ENCODE measurements at places on chromosomes 2 and 18.

- no peak for DNase-seq
Observed at GRCh38 chr2:64374686-64375085, 79.3 kb upstream of the LGALSL start.

DNA sequence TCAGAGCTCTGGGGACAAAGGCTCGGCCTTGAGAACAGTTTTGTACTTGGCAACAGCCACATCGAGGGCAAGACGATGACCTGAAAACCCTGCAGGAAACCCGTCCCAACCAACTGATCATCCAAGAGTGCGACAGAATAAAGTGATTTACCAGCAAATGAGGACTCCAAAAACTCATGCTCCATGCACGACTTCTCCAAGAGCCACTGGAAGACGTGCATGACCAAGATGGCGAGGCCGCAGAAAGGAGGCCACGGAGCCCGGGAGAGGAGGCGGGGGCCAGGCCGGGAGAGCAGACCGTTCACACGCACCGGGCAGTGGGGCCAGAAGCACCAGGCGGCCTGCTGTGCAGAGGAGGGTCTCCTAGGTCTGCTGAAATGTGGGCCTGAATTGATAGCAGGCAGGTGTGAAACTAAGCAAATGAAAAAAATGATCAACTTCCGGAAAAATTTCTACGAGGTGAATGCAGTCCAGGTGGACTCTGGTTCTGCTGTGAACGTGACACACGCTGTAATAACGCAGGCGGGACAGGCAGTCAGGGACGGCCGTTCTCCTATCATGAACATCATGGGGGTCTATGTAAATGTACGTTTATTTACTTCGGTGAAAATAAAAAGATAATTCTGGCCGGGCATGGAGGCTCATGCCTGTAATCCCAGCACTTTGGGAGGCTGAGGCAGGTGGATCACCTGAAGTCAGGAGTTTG is 252.2 kb downstream of the HDAC4 start:
- DNase-seq, result no peak

- DNase-seq, result no peak
Observed at GRCh38 chr2:100237770-100238169, 84.5 kb downstream of the LONRF2 start.

DNA sequence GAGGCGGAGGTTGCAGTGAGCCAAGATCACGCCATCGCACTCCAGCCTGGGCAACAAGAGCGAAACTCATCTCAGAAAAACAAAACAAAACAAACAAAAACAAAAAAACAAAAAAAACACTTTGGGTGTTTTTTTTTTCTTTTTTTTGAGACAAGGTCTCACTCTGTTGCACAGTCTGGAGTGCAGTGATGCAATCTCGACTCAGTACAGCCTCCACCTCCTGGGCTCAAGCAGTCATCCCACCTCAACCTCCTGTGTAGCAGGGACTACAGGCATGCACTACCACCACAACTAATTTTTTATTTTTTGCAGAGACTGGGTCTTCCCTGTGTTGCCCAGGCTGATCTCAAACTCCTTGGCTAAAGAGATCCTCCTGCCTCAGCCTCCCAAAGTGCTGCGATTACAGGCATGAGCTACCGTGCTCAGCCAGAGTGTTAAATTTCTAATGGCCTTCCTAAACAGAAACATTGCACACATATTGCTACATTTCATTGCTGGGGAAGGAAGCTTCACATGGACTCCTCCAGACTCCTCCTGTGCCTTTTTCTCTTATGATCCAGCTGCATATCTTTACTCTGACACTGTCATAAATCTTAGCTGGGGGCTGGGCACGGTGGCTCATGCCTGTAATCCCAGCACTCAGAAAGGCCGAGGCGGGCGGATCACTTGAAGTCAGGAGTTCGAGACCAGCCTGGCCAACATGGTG is 19.7 kb downstream of the STARD7 start:
- DNase-seq, result no peak

- DNase-seq, result no peak
Observed at GRCh38 chr2:71700658-71701397, 247.5 kb downstream of the DYSF start.

- no peak for DNase-seq
Observed at GRCh38 chr2:25698752-25699151, 25.4 kb upstream of the DTNB start.

DNA sequence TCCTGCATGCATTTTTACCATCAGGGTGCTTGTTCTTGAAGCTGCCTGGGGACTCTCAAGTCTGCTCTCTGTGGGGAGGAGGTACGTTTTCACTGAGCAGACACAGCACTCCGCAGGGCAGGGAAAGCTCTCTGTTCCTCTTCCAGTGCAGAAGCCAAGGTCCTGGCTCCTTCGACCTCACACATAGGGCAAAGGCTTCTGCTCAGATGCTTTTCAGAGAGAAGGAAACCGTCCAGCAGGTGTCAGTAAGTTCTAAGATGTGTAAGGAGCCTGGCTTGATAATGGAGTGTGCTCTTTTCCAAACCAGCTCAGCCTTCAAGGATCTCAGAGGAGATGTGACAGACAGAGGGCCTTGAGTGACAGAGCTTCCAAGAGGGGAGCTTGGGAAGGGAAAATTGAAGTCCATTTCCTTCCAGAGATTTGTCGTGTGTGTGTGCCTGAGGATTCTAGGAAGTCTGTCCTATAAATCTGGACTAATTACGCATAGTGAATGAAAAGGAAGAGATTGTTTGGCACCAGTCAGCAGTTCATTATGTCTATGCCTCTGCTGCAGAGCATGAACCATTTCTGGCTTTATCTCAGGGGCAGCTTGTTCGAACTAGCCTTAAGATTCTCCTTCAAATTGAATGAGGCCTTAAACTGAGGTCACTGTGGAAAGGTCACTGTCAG is 67.3 kb upstream of the UPP2 start:
- no peak for DNase-seq

- DNase-seq, result no peak
Observed at GRCh38 chr2:213248637-213249036, 35.6 kb upstream of the SPAG16 start.

DNA sequence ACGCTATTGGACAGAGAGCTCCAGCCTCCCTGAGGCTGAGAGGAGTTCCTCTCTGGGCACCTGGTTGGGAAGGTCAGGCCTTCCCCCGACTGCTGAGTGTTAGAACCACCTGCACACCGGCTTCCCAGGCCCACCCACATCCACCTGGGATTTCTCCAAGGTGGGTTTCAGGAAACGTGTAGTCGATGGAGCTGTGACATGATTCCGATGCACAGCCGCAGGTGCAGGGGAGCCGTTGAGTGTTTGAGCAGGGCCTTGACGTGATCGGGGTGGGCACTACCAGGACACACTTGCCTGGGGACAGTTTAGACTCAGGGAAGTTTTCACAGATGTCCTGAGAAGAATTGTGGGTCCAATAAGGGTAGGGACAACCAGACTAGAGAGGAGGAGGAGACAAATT is 21.8 kb upstream of the GIGYF2 start:
- no peak for DNase-seq

GRCh38 chr18:44586782-44587524 is 93.7 kb upstream of the SETBP1 start:
- no peak for DNase-seq

DNA sequence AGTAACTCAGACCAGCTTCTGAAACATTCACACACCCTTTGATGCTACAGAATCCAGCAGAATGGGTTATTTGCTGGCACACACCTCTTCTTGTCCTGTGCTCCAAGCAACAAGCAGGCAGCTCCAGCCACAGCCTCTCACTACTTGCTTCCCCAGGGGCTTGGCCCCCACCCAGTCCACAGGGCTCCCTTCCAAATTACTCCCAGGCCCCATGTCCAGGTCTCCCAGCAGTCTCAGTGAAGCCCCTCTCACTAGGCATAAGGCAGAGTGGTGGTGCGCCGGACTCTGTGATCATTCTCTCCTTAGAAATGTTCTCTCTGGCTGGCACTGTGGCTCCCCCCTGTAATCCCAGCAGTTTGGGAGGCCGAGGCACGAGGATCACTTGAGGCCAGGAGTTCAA is 25.9 kb downstream of the ITM2C start:
- no peak for DNase-seq

GRCh38 chr2:218406949-218407618 is 7.4 kb downstream of the CTDSP1 start:
- no peak for DNase-seq

DNA sequence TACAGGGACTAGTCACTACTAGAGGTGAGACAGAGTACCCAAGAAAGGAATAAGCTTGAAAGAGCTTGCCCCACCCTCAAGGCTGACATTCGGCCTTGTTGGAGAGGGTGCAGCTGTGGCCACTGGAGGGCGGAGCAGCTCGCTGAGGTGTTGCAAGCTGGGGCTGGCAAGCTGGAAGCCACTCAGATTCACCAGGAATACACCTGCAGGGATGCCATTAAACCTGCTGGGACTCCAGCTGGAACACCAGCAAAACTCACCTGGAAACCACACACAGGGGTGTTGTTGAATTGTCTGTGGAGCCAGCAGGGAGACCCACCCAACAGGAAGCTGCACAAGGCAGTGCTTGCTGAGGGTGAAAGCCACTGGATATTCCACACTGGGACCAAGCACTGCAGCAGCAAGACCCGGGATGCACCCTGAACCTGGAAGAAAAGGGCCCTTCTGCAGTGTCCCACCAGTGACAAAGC is 26.1 kb downstream of the KCTD18 start:
- no peak for DNase-seq

GRCh38 chr2:113079131-113079530 is 11.4 kb downstream of the IL1F10 start:
- DNase-seq, result no peak

DNA sequence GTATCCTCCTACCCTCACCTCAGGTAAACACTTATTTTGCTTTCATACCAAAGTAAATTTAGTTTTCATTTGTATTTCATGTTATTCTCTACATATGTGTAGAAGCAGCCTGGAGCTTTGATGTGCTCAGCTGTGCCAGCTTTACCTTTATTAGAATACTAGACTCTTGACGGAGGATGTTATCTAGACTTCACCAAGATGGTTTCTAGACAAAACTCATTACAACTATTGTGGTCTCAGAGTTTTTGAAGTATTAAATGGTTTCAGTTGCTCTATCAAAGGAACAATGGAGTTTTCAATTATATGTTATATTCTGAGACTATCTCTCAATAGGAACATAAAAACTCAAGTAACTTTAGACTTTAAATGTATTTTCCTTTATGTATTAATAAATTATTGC is 5.0 kb upstream of the IL18RAP start:
- no peak for DNase-seq

GRCh38 chr2:120599656-120600055 is 136.0 kb upstream of the GLI2 start:
- DNase-seq, result no peak

DNA sequence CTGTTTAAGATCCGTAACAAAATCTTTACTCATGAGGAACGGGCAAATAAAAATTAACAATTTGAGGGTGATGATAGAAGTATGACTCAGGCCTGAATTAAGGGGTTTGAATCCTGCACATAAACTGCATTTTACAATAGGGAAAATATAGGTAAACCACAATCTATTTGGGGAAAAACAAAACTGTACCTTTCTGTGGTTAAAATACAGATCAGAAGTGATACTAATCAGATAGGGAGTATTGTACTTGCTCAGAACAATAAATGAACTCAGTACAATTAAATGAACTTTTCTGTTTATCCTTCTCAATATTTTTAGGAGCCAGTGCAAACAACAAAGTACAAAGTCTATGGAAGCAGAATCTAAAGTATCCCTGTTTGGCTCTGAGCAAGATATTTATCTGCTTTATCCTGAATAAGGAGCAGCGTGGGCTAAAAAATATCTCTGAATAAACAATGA is 287.3 kb downstream of the ZNF385B start:
- no peak for DNase-seq

DNA sequence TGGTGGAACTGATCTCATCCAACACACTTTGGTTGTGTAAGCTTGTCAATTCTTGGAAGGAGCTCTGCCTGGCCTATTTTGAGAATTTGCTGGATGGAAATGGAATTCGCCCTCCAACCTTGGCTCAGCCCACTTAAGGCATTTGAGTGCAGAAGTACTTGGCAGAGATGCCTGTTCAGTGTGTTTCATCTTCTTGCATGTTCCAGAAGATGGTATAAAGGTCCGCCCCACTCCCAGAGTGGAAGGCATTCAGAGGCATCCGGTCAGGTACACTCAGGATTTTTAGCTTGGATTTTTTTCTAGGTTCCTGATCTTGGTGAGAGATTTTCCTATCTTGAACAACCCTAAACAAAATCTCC is 61.3 kb upstream of the TXNDC2 start:
- no peak for DNase-seq

DNA sequence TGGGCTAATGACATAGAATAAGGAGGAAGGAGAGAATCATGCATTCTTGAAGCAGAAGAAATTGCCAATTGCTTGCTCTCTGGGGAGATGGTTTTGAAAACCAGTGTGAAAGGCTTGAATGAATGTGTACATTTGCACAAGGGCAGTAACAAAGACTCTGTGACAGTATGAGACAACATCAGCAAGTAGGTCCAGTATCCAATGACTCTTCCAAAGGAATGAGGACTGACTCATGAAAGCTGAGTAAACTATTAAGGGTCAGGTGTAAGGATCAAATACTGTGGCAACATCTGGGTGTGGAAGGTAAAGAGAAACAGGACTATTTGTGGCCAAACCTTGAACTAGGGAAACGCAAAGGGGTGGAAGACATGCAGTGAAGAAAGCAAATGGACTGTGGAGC is 886.0 kb upstream of the CHAC2 start:
- no peak for DNase-seq

- DNase-seq, result no peak
Observed at GRCh38 chr2:23635442-23636340, 250.7 kb downstream of the KLHL29 start.

DNA sequence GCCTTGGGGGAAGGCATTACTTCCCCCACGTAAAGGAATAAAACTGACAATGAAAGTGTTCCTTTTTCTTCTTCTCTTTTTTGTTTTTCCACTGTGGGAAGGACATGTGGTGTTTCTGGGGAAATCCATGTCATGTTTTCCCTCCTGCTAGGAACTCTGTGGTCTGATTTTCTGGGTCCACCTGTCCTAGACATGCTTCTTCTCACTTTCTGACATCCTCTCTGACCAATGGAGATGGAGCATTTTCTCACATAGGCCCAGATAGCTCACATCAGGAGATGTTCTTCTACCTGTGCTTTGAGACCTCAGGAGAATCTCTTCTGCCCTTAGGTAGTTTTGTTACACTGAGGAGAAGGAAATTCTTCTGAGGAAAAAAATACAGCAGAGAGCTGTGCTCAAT is 252.0 kb upstream of the SIX3 start:
- DNase-seq, result no peak

GRCh38 chr2:27117995-27118524 is 868 bp downstream of the CGREF1 start:
- DNase-seq, result no peak

DNA sequence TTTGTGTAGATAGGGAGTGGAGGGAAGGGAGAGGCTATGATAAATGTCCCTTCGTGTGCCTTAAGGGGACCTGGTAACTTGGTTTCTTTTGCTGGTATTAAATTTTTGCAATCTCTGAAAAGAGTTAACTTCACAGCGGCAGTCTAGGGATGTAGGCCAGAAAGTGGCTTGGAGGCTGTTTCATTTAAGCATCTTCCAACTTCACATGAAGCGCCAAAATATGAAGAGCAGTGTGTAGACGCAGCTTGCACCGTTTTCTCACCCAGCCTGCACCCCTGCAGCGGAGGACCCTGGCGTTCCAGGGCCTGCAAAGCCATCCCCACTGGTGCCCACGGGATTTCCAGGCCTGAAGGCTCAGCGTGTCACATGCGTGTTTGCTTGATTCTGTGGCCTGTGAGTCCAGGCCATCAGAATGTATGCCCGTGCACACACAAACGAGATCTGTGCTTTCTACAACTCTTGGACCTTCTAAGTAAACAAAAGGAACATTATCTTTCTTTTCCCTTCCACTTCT is 87.2 kb upstream of the EPB41L3 start:
- no peak for DNase-seq

GRCh38 chr2:179805001-179805400 is 56.4 kb downstream of the ZNF385B start:
- DNase-seq, result no peak

GRCh38 chr2:73736378-73736777 is 767 bp downstream of the TPRKB start:
- no peak for DNase-seq
